NCI-H748 treated with DMSO at 0.1 percent for 48 hours (cell line): ENCODE measurements at places on chromosomes 12 and 14.

DNA sequence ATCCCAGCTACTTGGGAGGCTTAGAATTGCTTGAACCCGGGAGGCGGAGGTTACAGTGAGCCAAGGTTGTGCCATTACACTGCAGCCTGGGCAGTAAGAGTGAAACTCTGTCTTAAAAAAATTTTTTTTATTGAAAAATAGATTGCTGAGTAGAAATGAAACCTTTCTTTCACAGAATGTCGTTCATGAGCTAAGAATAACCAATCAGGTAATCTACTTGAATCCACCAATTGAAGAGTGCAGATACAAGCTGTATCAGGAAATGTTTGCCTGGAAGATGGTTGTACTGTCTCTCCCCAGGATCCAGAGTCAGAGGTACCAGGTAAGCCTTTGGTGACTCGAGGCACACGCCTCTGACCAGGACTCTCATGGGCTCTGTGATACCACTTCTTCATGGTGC lies 27.0 kb downstream of the DYNC1H1 start:
- no peak for DNase-seq

DNA sequence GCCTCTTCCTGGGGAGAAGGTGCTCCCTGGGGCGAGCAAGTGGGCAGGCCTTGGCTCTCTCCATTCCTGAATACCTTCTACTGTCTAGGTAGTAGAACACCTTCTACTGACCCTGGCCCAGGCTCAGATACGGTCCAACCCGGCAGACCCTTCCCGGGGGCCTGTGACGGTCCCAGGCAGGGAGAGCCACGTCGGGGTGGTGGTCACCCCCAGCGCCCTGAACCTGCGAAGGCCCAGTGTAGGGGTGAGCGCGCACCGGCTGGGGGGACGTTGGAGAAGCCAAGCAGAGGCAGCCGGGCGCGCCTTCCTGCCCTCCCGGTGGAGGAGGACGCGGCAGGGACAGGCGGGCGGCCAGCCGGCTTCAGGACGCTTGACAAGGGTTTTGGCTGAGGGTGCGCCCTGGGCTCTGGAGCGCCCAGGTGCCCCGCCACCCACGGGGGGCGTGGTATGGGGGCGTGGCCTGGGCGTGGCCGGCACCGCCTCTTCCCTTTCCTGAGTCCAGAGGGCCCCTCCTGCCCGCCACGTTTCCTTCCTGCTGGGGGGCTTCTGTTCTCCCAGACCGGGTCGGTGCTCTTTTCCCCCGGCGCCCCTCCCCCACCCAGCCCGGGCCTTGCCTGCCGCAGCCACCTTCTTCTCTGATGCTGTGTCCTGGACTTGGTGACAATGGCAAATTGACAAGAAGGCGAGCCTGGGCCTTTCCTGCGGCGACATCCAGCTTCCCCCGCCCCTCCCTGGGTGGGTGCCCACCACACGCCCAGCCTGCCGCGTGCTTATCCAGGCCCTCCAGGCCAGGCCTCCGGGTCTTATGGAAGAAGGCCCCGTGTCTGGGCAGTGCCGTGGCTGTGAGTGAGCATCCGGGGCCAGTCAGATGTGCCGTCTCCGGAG lies 24.5 kb upstream of the PPP1R13B start:
- DNase-seq = no peak

- DNase-seq = no peak
Observed at GRCh38 chr12:114704096-114704495, 20.1 kb upstream of the TBX3 start.

DNA sequence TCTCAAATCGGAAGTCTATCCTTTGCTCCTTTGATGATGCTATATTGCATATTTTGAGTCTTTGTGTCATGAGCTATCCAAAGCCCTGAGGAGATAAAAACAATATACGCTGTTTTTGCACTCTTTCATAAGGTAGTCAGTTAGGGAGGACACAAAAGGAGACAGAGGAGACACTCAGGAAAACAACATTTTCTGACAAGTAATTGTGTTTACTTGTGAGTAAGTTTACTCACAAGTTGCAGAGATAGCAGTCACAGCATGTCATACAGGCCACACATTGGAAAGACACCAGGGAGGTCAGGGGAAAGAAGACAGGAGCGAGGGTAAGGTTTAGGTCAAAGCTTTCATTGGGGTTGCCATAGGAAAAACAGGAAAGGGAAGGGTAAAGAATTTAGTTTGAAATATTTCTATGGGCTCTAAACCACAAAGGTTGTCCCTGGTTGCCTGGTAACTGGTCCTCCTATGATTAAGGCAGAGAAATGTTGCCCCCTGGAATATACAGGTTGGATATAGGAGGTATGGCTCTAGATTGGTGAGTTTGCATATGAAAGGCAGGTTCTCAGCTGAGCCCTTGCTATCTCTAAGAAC lies 7.4 kb upstream of the GABARAPL1 start:
- no peak for DNase-seq

- peak; percentile 35 for DNase-seq
Observed at GRCh38 chr14:21382886-21383847, 652 bp downstream of the SUPT16H start.

- DNase-seq = no peak
Observed at GRCh38 chr12:52119398-52120254, 40.1 kb downstream of the SMIM41 start.

GRCh38 chr14:70827752-70828151 lies 18.4 kb upstream of the MAP3K9 start:
- no peak for DNase-seq

- DNase-seq = no peak
Observed at GRCh38 chr12:8475508-8476203, 19.9 kb downstream of the CLEC6A start.

DNA sequence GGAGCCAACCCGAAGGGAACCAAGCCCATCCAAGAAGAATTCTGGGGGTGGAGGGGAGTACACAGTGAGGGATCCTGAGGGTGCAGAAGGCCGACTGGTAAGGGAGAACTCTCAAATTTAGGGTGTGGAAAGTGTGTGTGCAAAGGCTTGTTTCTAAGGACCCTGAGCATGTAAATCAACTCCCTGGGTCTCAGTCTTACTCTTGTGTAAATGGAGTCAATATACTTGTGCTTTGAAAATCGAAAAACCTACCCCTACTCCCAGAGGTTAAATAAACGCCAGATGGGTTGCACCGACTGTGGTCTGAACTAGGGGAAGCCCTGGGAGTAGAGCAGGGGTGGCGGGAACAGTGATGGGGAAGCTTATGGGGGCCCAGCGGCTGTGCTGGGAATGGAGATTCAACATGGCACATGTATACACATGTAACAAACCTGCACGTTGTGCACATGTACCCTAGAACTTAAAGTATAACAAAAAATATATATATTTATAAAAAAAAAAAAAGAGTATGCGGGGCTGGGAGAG lies 6.0 kb downstream of the B4GALNT1 start:
- no peak for DNase-seq

DNA sequence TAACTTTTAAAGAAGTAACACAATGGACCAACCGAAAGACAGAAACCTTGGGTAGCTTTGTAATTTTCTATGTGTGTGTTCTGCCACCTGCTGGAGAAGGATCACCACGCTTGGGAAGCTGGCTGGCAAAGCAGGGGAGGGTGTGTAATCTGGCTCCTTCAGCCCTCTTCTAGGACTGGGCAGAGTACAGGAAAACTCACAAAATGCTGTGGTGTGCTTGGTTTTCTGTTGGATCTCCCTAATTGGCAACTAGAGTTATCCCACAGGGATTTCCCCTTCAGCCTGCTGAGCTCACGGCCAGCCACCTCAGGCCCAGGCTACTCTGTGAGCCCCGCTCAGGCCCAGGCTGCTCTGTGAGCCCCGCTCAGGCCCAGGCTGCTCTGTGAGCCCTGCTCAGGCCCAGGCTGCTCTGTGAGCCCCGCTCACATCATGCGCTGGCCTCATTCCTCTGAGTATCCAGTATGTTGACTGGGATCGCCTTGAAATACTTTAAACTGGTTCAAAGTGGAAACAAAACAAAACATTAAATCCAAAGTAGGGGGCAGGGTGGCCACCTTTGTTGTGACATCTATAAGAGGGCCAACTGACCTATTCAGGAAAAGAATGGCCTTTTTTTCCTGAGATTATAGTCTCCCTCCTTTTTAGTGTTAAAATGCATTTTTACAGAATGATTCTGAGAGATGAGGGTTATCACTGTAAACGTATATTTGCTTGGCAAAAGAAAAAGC lies 52.0 kb upstream of the RNU6-8 start:
- DNase-seq = peak; percentile 5

DNA sequence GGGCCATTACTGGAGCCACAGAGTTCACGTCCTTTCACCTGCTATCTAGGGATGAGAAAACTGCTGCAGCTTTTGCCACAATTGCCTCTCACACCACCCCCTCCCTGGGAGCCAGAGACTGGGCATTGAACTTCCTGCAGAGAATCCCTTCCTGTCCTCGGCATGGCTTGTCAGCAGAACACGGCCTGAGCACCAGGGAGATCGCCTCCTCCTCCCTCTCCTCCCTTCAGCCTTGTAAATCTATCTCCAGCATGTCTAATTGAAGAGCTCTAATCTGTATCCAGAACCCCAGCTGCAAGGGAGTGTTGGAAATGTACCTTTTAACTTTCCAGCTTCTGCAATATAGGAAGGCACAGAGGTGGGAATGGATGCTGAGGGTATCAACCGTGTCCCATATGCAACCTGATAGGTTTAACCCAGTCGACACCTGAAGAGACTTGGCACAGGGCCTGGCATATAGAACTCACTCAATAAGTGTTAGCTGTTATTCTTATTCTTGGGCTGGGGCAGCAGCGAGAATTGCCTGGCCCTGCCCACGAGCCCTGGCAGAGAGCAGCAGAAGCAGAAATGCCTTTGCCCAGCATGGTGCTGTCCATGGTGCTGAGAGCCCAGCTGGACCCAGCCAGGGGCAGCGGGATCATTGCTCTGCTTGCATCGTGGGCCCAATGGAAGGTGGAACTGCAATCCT lies 26.8 kb downstream of the TMEM63C start:
- DNase-seq = no peak

DNA sequence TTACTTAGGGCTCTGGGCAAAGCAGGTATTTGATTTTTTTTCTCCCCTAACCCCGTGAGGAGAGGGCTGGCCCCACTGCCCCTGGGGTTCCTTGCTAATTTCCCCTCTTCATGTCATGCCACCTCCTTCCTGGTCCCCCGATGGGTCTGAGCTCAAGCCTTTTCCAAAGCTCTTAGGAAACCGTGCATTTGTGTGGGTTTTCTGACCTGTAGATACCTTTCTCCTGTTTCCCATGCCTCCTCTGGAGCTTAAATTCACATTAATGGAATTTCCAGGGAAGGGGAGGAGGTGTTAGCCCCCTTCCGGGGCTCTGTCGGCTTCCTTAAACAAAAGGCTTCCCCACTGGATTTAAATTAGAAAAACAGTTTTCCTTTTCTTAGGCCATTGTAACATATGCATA lies 12.6 kb downstream of the SFSWAP start:
- no peak for DNase-seq

GRCh38 chr12:104526320-104526719 lies 69.6 kb downstream of the CHST11 start:
- DNase-seq = no peak

DNA sequence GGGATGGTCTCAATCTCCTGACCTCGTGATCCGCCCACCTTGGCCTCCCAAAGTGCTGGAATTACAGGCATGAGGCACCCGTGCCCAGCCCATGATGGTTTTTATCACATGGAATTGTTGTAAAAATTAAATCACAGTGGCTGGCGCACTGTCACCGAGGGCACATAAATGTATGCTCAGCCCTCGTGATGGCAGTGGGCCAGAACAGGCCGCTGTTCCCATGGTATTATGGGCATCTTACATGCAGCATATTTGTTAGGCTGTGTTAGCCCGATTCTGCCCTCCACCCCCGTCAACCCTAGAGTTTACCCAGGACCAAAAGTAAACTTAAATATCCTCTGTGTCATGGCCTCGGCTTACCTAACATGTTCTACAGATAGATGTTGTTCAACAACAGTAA lies 48.6 kb downstream of the GPR68 start:
- no peak for DNase-seq

- DNase-seq = peak; percentile 70
Observed at GRCh38 chr14:99605299-99605961, 1.4 kb upstream of the CCDC85C start.
